ENCODE measurements at places on chromosomes 13 and 19.

DNA sequence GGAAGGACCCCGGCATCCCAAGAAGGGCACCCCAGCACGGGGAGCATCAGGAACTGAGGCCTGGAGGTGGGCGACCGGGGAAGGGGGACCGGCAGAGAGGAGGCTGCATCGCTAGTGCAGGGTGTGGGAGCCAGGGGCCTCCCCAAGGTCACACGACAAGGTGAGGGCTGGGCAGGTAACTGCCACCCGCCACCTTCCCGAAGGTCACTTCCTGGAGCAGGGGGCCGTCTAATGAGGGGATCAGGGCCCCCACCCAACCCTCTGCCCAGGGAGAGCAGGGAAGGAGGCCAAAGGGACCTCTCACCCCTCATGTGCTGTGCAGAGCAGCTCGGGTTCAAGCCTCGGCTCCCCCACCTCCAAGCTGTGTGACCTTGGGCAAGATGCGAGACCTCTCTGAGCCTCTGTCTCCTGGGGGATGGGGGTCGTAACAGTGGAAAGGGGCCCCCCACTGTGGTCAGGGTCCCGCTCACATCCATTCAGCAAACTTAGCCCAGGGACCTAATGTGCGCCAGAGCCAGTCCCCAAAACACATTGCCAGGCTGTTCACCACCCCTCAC is 6.0 kb downstream of the ZBTB7A start:
- no peak for DNase-seq

GRCh38 chr19:41297628-41298347 is 12.2 kb upstream of the CCDC97 start:
- no peak for DNase-seq

DNA sequence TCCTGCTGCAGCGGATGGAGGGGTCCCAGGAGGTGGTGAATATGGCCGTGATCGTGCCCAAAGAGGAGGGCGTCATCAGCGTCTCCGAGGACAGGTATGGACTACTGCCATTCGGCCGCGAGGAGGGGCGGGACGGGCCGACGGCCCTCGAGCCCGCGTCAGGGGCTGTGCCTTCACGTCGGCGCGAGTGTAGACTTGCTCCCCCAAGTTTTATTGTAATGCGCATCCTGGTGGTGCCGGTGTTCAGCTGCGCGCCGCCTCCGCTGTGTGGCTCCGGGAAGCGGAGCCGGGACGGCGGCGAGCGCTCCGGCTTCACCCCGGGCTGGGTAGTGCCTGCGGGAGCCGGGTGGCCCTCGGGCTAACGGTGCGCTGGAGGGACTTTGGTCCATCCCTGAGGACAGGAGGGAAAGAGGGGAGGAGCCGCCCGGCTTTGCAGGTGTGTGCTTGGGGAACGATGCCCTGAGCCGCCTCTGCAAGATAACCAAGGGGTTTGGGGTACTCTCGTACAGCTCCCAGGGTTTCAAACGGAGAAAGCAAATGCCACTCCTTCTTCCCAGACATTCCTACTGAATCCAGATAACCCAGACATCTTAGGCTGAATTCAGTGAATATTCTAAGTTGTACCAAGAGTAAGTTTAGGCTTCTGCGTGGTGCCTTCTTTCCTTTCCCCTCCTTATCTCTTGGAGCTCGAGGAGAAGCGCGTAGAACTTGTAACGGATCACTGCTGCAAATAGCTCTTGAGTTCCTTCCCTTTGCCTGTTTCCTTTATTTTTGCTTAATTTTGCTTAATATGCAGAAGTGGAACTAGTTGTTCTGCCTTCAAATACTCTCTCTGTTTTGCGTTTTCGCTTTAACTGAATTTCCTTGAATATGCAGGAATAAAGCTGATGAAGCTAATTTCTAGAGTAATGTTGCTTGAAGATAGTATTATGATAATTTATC is 740 bp downstream of the WDFY2 start:
- DNase-seq: no peak

DNA sequence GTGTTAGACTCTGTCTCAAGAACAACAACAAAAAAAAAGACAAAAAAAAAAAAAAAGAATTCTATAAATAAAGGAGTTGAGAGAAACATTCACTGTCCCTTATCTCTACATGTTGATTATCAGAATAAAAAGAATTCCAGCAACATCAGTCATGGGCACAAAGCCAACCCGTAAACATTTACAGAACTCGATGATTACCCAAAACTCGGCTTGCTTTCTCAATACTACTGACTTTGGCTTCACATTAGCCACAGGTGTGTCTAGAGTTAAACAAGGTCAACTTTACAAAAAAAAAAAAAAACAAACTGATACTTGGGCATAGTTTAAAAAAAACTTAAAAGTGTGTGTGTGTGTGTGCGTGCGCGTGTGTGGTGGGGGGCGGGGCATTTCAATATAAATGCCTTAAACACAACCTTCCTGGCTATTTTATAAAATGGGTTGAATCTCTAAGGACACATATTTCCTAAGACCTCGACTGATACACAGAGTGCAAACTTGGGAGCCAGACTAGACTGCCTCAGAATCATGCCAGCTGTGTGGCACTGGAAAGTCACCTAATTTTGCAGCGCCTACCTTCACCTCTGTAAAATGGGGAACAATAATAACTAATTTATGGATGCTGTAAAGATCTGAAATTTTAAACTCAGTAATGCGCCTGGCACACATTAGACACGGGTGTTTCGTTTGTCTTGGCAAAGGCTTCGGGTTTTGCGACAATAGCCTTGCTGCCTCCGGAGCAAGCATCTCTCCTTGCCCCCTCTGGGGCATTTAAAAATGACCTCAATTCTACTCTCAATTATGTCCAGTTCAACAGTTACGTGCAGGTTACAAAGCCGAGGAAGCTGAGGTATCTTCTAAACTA is 922 bp downstream of the EBPL start:
- no peak for DNase-seq

DNA sequence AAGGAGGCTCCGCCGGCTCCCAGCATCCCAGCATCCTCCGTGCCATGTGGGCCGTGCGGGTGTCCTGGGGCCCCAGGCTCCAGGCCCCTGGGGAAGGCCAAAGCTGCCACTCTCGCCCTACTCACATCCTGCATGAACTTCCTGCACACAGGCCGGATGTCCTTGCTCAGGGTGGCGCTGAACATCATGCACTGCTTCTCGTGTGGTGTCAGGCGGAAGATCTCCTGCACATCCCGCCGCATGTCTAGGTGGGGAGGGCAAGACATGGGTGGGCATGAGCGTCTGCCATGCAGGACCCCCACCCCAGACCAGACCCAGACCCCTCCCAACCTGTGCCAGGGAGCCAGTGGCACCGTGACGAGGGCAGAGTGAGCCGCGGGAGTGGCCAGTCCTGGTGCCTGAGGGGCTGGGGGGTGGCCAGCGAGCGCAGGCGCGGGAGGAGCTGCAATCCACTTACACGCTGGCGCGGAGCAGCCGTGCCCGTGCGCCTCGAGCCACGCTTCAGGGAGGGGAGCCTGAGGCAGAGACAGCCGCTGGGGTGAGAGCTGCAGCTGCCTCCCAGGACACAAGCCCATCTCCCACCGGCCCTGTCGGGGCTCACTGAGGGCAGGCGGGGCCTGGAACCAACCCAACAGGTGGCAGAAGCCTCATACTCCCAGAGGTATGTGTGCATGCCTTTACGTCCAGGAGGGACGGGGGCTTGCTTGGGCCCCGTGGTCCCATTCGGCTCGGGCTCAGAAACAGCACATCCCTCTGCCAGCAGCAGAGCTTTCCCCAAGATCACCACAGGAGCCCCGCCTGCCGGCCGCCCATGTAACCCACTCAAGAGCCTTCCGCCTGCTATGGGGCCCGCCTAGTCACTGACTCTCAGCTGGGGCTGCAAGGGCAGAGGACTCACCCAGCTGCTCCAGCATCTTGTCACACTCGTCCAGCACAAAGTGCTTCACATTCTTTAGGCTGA is 8.8 kb downstream of the DDX39A start:
- DNase-seq: peak; percentile 43

DNA sequence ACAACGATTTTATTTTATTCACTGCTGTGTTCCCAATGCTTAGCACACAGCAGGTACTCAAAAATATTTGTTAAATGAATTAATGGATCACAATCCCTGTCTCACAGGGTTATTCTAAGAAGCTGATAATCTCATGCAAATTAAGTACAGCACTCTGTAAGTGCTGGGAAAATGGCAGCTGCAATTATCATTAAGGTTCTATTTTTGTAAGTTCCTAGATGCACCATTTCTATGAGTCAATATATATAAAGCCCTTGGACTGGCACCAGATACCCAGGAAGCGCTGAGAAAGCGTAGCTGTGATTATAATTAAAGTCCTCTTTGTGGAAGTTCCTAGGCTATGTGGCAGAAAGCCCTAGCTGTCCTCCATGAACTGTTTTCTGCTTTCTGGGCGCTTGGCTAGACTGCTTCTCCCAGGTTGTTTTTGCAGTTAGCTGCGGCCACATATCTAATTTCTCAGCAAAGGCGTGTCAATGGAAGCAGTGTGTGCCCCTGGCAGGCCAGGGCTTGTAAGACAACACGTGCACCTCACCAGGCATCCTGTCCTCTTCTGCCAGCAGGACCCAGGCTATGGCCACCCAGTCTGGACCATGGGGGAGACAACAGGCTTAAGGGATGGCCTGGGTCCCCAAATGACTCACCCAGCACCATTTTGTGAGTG is 5.2 kb upstream of the SRRM5 start:
- DNase-seq: no peak

All from NCI-H2107 (cell line).